Endodermal cell (in vitro differentiated cells): ENCODE measurements at places on chromosomes 5 and 9. TPM values are rescaled to one million over a fixed set of nuclear protein-coding genes. Genes with fewer than 3 reads are reported as not detected.

- peak; percentile 68 for DNase-seq
- no peak overlapping the region for H3K27ac ChIP-seq
- no peak overlapping the region for H3K4me3 ChIP-seq
- no peaks in the 10 kb centered on the region for H3K36me3 ChIP-seq
Measured at GRCh38 chr5:132184588-132184987, 43.1 kb downstream of the P4HA2 start.

DNA sequence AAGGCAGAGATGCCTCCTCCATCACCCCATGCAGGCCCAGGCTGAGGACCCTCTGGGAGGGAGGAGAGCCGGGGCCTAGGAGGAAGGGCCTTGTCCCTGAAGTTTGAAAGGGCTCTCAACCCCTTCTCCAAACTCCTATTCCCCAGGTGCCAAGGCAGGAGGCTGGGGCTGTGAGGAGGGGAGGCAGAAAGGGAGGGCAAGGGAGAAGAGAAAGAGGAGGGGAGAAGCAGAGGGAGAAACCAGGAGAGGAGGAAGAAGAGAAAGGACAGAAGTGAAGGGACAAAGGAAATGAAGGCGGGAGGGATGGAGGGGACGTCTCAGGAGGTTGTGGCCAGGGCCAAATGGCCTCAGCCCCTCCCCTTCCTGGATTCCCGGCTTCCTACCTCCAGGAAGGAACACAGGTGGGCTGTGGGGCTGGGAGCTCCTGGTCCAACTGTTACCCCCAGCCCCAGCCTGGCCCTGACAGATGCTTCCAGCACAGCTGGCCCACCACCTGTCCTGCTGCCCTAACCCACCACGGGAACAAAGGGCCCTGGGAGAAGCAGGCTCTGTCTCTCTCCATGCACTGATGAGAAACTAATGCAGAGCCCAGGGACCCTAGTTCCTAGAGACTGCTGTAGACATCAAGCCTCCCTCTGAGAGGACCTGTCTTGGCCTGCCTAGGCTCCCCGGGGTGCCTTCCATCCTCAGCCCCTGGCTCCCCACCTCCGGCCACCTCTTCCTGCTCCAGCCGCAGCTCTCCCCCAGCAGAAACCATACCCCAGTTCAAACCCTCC is 3.5 kb downstream of the DBN1 start:
- no peaks in the 10 kb centered on the region for H3K27me3 ChIP-seq
- H3K27ac ChIP-seq: peak overlapping the region; percentile 85
- peaks cover 31% of the 10 kb centered on the region for H3K4me1 ChIP-seq
- DNase-seq: no peak

DNA sequence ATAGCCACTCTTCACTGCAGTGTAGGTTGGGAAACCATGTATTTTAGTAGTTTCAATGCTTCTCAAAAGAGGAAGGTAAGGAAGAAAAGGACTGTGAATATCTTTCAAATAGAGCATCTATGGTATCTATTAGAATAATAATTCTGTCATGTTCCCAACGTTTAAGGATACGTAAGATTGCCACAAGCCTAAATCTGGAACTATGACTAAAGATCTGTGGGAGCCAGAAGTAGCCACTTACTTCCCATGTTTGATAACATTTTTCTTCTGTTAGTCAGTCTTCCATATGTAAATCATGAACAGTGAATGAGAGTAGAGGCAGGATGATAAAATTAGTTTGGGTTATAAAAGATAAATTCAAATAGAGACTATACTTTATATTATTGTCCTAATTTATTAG is 16.3 kb upstream of the MROH2B start:
- no peak overlapping the region for H3K27ac ChIP-seq
- no peaks in the 10 kb centered on the region for H3K4me1 ChIP-seq
- no peaks in the 10 kb centered on the region for H3K36me3 ChIP-seq

- no peaks in the 10 kb centered on the region for H3K27me3 ChIP-seq
- no peaks in the 10 kb centered on the region for H3K4me1 ChIP-seq
- H3K36me3 ChIP-seq: no peaks in the 10 kb centered on the region
- H3K4me3 ChIP-seq: no peak overlapping the region
- H3K27ac ChIP-seq: no peak overlapping the region
Measured at GRCh38 chr5:102531506-102531905, 32.7 kb upstream of the SLCO6A1 start.

DNA sequence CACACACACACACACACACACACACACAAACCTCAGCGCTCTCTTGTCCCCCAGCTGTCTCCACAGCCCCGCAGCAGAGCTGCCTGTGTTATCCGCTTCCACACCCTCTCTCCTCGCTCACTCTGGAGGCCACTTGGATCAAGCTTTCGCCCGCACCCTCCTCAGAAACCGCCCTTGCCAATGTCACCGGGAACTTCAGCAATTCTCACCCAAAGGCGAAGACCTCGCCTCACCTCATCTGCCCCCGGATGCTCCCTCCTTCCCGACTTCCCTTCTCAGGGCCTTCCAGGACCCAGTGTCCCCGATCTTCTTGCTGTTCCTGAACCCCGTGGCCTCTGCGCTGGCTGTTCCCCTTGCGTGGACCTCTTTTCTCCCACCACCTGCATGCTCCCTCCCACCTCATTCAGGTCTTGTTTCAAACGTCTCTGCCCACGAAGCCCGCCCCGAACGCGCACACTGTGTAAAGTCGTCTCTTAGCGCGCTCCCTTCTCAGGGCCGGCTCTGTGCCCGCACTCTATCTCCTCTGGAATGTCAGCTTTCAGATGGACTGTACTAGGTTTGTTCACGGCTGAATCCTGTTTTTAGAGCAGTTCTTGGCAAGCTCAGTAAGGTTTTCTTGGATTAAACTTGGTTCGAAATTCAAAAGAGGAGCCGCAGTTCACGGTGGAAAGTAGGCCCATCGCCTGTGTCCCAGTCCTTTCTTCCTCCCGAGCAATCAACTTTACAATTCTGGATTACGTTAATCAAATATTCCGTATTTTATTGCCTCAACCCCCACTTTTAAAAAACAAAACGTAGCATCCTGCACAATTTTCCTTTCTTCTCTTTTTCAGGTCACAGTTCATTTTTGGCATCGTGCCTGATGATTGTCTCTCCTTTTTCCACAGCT is 1.0 kb upstream of the TRIM7 start:
- no peak overlapping the region for H3K27ac ChIP-seq
- no peak for DNase-seq
- H3K4me1 ChIP-seq: no peaks in the 10 kb centered on the region
- H3K4me3 ChIP-seq: peak overlapping the region; percentile 98
- no peaks in the 10 kb centered on the region for H3K36me3 ChIP-seq

OTULINL gene
- 3.2 to 8.9 TPM (median 5.3 TPM) in 3 replicates for total RNA-seq

RAB3C gene
- 4.7 and 5.8 TPM in 2 replicates for total RNA-seq
